Germinal center (tissue), 1 donor: ENCODE measurements at places on chromosomes 1 and 21.

DNA sequence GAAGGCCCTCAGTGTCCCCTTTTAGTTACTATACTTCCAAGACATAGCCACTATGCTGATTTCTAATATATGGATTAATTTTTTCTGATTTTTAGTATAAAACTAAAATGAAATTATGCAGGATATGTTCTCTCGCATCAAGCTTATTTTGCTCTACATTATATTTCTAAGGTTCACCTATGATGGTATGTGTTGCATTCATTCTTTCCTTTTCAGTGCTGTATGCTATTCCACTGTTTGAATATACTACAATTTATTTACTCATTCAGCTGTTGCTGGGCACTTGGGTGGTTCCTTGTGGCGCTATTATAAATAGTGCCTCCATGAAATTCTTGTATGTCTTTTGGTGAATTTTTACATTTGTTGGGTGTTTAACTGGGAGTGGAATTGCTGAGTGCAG lies 230.3 kb downstream of the ATG4C start:
- DNase-seq, result no peak

DNA sequence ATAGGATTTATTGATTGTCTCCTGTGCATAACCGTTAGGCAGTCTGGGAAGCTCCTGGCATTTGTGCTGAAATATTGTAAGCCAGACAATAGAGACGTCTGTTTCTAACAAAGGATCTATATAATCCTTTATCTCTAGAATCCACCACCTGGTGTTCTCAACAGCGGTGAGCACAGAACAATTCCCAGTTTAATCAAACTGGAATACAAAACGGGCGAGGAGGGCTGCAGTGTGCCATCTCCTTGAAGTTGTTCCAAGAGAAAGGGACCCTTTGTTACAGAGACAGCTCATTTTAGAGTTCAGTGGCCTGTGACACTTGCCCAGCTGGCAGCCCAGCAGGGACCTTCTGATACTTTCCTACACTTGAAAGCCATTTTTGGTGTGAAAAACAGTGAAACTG lies 162.8 kb upstream of the IVNS1ABP start:
- DNase-seq, result no peak

- peak; percentile 58 for DNase-seq
Measured at GRCh38 chr1:37795340-37796125, 1.9 kb downstream of the MANEAL start.

- DNase-seq, result no peak
Measured at GRCh38 chr1:48049823-48050535, 52.8 kb upstream of the TRABD2B start.

- peak; percentile 85 for DNase-seq
Measured at GRCh38 chr1:45687754-45688740, at the start of gene TMEM69. Gene TMEM69 (plus strand): TSS chr1:45688181. CDS start chr1:45691069, 2,888 bp downstream.

GRCh38 chr1:230112131-230112701 lies 45.2 kb downstream of the GALNT2 start:
- no peak for DNase-seq

- DNase-seq, result no peak
Measured at GRCh38 chr1:193569096-193569982, 382.9 kb upstream of the B3GALT2 start.

GRCh38 chr1:207871117-207871649 lies 39.7 kb downstream of the CD34 start:
- DNase-seq, result no peak

DNA sequence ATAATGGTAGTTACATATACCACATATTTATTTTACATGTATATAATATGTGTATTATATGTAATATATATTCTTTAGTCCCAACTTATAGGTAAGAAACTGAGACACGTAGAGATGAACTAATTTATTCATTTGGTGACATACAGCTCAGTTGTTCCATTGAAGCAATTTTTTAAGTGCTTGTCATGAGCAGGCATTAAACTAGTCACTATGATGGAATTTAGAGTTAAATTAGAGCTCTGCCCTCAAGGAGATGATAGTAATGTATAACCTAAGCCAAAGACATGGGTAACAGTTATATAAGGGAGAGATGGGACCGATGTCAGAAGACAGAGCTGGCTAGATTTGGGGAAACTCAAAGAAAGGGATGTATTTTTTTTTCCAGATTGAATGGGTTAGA lies 83.0 kb downstream of the ST6GALNAC5 start:
- no peak for DNase-seq

- DNase-seq, result no peak
Measured at GRCh38 chr1:207298186-207298585, 23.3 kb upstream of the CD55 start.

DNA sequence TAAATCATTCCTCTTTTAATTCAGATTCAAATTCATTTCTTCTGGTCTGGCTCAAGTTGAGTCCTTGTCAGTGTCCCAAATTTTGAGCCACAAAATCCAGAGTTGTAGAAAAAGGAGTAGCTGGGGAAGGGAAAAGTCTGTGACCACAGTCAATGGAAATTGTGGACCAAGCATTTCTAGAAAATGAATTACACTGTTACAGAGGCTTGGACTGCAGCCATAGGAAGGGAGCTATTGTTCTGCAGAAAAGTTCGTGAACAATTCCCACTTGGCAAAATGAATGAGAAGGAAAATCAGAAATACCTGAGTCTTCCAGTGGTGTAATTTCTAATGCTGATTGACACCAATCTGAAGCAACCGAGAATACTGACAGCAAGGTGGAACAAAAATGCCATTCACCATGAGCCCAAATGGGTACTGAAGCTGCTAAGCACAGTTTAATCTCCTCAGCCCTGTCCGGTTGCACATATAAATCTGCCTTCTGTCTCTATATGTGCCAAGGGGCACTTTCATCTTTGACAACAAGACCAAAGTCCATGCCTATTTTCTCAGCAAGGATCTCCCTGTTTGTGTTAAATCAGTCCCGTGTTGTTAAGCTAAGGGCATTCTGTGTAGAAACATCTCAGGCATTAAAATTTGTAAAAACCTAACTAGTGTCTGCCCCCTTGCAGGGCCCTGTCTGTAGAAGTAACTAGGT lies 51.3 kb downstream of the TEX35 start:
- DNase-seq, result no peak

- DNase-seq, result no peak
Measured at GRCh38 chr1:12356004-12356890, 126.4 kb downstream of the VPS13D start.

DNA sequence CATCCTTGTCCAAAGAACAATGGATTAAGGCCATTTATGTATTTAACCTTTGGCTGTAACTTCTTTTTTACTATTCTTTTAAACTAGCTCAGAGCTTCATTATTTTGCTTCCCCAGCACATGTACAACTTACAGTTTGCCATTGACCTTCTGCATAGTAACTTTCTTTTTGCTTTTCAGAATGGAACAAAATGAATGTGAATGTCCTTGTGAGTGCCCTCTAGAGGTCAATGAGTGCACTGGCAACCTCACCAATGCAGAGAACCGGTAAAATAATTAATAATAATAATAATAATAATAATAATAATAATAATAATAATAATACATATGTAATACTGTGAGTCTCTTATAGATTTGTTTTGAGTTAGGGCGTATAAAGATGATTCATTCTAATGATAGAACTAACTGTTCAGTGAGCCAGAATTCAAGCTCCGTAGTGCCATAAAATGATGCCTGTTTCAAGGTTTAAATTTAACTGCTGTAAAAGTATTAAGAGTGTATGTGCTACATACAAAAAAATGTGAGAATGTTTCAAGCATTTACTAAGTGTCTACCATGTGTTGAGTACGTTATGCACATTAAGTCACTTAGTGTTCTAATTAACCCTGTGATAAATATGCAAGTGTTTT lies 69.0 kb upstream of the RAVER2 start:
- DNase-seq, result peak; percentile 9

- no peak for DNase-seq
Measured at GRCh38 chr1:72000809-72001208, 281.5 kb downstream of the NEGR1 start.

DNA sequence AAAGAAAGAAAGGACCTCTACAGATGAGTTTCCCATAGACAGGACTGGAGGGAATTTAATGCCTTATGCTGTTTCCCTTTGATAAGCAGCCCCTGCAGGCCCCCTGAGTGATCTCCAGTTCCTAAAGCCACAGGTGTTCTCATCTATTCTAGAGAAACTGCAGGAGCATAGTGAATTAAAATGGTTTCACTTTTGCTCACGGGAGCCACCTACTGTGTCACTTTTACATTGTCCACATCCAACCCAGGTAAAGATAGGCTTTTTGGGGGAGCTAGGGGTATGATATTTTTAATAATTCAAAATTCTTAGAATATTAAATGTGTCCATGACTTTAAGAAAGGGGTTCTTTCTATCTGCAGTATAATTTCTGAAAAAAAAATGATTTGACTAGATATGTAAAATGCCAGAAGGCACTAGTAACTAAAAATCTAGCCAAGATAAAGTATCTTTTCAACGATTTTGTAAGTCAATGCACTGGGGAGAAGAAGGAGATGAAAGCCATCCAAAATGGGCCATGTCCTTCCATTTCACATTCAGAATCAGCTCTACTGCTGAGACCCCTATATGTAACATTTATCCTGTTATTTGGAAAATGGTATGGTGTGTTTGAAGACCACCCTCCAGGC lies 267.3 kb upstream of the DUSP10 start:
- DNase-seq, result peak; percentile 31

- DNase-seq, result no peak
Measured at GRCh38 chr1:193456811-193457280, 270.4 kb upstream of the B3GALT2 start.

GRCh38 chr1:39105061-39105840 lies 79.1 kb downstream of the NDUFS5 start:
- DNase-seq, result peak; percentile 75

DNA sequence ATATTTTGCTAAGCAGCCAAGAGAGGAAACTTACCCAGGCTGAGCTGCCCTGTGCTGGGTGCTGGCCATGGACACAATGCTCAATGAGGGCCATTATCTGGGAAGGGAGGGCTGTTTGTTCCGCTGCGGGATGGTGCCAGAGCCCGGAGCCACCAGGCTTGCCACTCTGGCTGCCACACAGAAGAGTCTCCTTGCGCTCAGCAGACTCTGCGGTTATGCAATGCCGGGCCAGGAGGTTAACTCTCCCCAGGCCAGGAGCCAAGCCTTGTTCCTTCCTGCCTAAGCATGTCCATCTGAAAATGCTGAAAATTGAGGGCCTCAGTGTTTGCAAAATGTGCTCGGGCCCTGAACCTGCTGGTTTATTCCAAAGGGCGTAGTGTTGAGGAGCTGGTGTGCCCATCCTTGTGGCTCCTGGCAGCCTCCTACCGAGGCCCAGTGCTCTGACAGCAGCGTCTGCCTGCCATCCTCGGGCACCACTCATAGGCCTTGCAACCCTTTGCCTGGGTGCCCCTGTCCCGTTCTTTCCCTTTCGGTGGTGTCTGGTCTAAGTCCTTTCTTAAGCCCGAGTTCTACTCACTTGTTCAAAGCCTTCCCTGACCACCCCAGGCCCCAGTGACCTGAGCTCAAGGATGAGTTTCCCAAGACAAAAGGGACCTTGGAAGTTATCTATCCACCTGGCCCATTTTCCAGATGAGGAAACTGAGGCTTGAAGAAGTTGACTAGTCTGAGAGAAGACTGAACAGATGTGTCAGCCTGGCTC lies 133.8 kb upstream of the EDN2 start:
- DNase-seq, result no peak

GRCh38 chr1:19955534-19956170 lies 23.8 kb downstream of the PLA2G2A start:
- no peak for DNase-seq

DNA sequence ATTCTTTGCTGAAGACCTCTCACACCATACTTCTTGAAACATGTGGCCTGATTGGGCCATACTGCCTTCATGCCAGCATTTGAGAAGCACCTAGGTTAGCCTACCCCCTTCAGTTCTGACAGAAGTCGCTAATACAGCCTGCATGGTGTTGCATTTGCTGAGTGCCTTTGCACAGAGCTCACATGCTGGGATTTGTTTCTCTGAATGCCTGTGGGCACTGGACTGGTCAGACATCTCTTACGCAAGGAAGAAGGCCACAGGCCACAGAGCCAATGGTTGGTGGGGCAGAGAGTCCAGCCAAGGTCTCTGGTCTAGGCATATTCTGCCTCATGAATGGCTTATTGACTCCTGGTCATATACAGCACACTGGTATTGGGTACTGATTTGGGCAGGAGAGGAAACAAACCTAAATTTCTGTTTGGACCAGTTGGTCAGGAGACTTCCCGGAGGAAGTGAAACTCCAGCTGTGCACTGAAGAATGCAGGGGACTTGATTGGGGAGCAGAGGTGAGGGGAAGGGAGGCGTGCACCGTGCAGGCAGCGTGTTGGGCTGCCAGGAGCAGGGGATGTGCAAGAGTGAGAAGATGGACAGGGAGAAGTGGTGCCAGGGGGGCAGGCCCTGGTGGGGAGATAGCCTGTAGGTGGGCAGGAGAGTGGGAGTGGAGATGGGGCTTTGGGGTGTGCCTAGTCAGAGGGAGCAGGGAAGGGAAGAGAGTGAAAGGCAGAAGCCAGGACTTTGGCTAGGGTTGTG lies 18.1 kb downstream of the URB2 start:
- peak; percentile 46 for DNase-seq

GRCh38 chr1:234478152-234478480 lies 863 bp downstream of the TARBP1 start:
- peak; percentile 79 for DNase-seq

DNA sequence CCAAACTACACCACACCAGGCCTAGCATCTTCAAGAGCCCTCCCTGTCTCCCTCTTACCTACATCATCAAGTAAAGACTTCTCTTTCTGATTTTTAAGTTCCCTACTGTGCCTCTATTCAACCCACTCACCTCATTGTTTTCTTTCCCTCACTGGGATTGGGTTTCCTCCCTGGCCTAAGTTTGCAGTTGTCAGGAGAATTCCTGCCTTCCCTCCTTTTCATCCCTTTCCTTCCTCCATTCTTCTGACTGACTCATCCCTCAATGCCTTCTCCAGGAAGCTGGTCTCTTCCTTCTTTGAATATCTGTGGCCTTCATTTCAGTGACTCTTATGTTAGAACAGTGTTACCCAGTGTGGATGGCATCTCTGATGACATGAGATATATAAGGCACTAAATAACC lies 139.9 kb upstream of the KIAA0040 start:
- no peak for DNase-seq

- no peak for DNase-seq
Measured at GRCh38 chr1:18021242-18021641, 86.4 kb upstream of the IGSF21 start.

DNA sequence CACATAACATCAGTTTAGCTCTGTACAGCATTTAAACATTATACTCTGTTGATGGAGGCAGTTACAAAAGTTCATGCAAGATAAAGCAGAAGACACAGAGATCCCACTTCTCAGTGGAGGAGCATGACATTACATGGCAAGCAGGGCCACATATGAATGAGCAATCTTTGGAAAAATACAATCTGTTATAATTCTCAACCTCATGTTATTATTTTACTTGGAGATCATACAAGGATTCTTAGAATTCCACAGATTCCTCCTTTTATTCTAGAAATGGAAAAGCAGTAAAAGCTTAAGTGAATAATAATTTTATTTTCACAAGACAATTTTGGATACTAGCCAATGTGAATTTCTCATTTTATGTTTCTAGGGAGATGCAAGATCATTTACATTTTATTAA lies 66.6 kb downstream of the IFI44 start:
- no peak for DNase-seq

DNA sequence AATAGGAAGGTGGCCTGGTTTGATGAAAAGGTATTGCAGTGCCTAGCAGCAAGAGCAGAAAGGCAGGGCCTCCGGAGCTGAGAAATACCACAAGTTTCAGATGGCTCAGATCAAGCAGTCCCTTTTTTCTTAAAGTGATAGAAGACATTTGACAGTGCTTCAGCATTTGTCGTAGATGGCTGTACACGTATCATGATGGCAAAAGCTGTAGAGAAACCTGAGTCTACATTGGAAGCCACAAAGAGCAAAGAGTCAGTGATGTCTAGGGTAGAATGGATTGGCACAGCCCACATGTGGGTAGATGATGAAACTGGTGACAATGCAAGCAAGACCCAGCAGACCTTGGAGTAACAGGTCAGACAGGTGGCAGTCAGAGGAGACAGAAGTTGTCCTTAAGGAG lies 101.3 kb upstream of the ARTN start:
- no peak for DNase-seq
